ENCODE measurements at places on chromosomes 1 and 21.

GRCh38 chr1:218642033-218642948 lies 297.2 kb downstream of the TGFB2 start:
- no peak for DNase-seq

DNA sequence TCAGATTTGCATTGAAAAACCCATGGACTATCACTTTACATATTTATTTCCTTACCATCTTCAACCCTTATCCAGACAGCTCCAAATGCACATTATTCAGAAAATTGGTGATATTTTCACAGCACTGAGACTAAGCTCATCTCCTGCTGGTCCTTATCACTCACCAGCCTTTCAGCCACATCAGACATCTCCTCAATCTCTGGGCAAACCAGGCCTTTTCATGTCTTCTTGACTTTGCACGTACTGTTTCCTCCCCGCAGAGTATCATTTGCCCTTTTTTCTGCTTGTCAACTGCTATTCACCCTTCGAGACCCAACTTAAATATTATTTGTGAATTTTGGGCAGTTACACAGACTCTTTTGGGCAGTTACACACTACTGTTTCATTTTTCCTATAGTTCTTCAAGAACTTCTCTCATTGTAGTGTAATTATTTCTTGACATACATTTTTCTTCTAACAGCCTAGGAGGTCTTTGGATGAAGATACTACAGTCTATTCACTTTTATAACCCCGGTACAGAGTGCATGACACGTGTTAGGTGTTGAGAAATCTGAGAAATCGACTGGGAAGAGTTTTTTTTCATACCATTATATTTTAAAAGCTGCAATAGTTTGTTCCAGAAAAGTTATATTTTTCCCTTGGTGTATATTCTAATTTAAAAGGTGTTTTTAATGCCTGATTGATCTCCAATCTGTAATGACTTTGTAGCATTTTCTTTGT lies 98.0 kb downstream of the FGGY start:
- DNase-seq, result no peak

- DNase-seq, result no peak
Measured at GRCh38 chr1:8604041-8604945, 213.1 kb downstream of the RERE start.

GRCh38 chr1:178220094-178220493 lies 126.2 kb downstream of the RASAL2 start:
- DNase-seq, result no peak

- DNase-seq, result no peak
Measured at GRCh38 chr21:43851593-43851992, 13.4 kb upstream of the AGPAT3 start.

- DNase-seq, result no peak
Measured at GRCh38 chr1:116405241-116406135, 32.4 kb downstream of the ATP1A1 start.

DNA sequence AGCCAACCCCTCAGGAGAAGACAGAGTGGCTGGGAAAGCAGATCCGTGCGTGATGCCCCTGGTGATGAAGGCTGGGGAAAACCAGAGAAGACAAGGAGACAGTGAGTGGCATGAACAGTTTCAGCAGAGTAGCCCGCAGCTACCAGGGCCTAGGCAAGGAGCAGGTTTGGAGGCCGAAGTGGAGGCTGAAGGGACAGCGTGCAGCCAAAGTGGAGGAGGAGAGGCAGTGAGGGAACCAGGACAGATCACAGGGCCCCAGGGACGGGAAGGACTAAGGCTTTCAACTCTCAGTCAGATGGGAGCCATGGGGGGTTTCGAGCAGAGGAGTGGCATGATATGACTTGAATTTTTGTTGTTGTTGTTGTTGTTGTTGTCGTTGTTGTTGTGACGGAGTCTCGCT lies 59.9 kb upstream of the SELENON start:
- DNase-seq, result no peak

- DNase-seq, result no peak
Measured at GRCh38 chr1:197763769-197764168, 11.5 kb downstream of the DENND1B start.

GRCh38 chr1:196678510-196678884 lies 26.7 kb downstream of the CFH start:
- DNase-seq, result no peak

DNA sequence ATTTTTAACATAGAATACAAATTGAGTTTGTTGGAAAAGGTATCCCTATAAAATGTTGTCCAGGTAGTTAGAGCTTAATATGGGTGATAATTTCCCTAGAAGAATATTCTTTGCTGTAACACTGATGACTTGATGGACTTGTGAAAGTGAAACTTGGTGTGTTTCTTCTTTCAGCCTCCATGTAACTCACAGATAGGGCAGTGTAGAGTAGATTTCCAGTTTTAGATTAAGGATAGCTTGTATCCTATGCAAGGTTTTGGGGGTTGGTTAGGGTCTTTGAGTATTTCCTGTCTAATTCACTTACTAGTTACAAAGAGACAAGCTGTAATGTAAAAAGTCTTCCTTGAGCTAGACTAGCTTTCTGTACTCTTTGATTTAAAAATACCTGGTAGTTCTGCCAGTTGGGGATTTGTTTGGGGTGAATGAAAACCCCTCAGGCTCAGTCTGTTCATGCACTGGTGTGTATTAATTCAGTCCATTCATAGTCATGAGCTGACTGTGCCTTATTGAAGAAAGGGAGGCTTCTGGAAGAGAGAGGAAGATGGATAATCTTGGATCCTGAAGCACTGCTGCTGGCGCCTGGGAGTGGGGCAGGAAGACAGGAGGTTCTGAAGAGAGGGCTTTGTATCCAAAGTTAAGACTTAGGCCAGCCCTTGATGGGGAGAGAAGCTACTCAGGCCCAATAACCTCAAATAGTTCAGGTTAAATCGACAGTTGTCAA lies 83.6 kb downstream of the CAMTA1 start:
- no peak for DNase-seq
